PC-9 (cell line): ENCODE measurements at places on chromosomes 16 and 17.

GRCh38 chr16:85136702-85137322 is 24.5 kb upstream of the CIBAR2 start:
- H3K4me3 ChIP-seq: peak overlapping the region; percentile 44; the same call in 1 of the 2 replicates
- H3K27ac ChIP-seq: no peak overlapping the region
- peaks cover 11% of the 10 kb centered on the region; the same call in 1 of the 2 replicates for H3K27me3 ChIP-seq
- peaks cover 8% of the 10 kb centered on the region; the same call in 1 of the 2 replicates for H3K4me1 ChIP-seq
- DNase-seq: no peak

DNA sequence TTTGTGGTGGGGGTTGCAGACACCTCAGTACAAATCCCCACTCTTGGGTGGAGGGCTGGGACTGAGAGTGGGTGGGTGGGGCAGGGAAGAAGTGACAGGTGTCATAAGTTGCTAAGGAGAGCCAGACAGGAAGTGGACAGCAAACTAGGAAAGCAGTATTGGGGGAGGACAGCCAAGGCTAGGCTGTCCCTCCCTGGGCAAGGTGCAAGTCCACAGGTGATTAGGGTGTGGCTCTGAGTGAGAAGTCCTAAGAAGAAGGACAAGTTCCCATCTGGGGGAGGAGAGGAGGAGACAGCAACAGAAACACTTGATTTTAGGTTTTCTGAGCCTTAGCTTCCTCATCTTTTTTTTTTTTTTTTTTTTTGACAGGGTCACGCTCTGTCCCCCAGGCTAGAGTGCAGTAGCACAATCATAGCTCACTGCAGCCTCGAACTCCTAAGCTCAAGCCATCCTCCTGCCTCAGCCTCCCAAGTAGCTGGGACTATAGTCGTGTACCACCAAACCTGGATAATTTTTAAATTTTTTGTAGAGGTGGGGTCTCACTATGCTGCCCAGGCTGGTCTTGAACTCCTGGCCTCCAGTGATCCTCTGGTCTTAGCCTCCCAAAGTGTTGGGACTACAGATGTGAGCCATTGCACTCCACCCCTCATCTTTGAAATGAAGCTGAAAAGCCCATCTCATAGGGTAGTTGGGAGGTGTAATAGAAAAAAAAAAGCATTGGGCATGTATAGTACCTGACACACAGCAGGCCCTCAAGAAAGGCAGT is 2.5 kb downstream of the MAPK3 start:
- no peak overlapping the region for H3K27ac ChIP-seq
- H3K27me3 ChIP-seq: no peaks in the 10 kb centered on the region
- no peak for DNase-seq
- H3K4me3 ChIP-seq: no peak overlapping the region
- peaks cover 37% of the 10 kb centered on the region for H3K4me1 ChIP-seq

- H3K4me1 ChIP-seq: peaks cover 97% of the 10 kb centered on the region
- H3K27me3 ChIP-seq: no peaks in the 10 kb centered on the region
- DNase-seq: peak; percentile 89
- H3K4me3 ChIP-seq: peak within 1 kb of the TSS; percentile 44; the same call in 1 of the 2 replicates
- no peaks in the 10 kb centered on the region for H3K36me3 ChIP-seq
These were observed at the start of gene ADGRG1 for GRCh38 chr16:57628008-57628781. Gene ADGRG1 (plus strand): TSS chr16:57628630. CDS start chr16:57650288, 21,658 bp downstream.

GRCh38 chr16:14505846-14506245 is 124.2 kb downstream of the PARN start:
- no peaks in the 10 kb centered on the region; the same call in 1 of the 2 replicates for H3K36me3 ChIP-seq
- peak overlapping the region; percentile 98 for H3K27ac ChIP-seq
- no peak for DNase-seq
- no peak overlapping the region for H3K4me3 ChIP-seq
- peaks cover 72% of the 10 kb centered on the region for H3K4me1 ChIP-seq

- DNase-seq: no peak
- H3K4me3 ChIP-seq: no peak overlapping the region
- no peaks in the 10 kb centered on the region for H3K4me1 ChIP-seq
- no peak overlapping the region for H3K27ac ChIP-seq
- H3K27me3 ChIP-seq: 0 out of 2 replicates have a peak, but pooled peaks cover 2% of the 10 kb centered on the region
- no peaks in the 10 kb centered on the region for H3K36me3 ChIP-seq
These were observed 22.4 kb downstream of the MIS12 start for GRCh38 chr17:5508810-5509209.

DNA sequence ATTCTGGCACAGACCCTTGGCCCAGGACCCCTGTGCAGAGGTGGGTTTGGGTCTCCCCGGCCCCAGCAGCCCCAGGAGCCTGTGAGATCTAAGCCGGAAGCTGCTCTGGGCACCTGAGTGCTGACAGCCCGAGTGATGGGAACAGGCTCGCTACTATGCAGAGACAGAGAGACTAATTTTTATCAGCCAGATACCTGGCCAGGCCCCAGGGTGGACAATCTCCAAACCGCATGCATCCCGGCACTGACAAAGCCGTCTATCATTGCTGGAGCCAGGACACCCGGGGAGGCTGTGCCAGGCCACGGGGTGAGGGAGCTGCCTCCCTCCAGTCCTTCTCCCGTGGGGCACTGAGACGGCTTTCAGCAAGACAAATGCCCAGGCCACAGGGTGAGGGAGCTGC is 25.0 kb downstream of the CBFA2T3 start:
- no peaks in the 10 kb centered on the region for H3K36me3 ChIP-seq
- no peak overlapping the region for H3K27ac ChIP-seq
- peaks cover 26% of the 10 kb centered on the region for H3K27me3 ChIP-seq
- no peak overlapping the region for H3K4me3 ChIP-seq
- H3K4me1 ChIP-seq: no peaks in the 10 kb centered on the region

- no peaks in the 10 kb centered on the region for H3K36me3 ChIP-seq
- no peak overlapping the region for H3K4me3 ChIP-seq
- no peaks in the 10 kb centered on the region for H3K4me1 ChIP-seq
- no peaks in the 10 kb centered on the region for H3K27me3 ChIP-seq
- H3K27ac ChIP-seq: no peak overlapping the region
- no peak for DNase-seq
These were observed 1.5 kb downstream of the ENPP7 start for GRCh38 chr17:79732254-79732653.

DNA sequence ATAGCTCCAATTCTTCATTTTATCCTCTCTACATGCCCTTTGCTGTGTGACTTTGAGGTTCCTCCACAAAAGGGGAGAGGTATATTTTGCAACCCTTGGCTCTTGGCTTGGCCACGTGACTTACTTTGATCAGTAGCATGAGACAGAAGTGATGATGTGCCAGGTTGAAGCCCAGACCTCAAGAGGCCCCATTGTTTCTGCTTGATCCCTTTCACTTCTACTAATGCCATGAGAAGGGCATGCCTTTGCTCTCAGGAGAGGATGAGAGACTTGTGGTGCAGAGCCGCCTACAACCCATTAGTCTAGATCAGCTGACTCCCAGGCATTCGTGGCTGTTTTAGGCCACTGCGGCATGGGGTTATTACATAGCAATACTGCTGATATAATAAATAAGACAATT is 356.2 kb upstream of the SALL1 start:
- 0 out of 2 replicates have a peak, but pooled peaks cover 3% of the 10 kb centered on the region for H3K27me3 ChIP-seq
- DNase-seq: no peak
- no peak overlapping the region for H3K27ac ChIP-seq
- H3K4me1 ChIP-seq: no peaks in the 10 kb centered on the region
- H3K36me3 ChIP-seq: no peaks in the 10 kb centered on the region

DNA sequence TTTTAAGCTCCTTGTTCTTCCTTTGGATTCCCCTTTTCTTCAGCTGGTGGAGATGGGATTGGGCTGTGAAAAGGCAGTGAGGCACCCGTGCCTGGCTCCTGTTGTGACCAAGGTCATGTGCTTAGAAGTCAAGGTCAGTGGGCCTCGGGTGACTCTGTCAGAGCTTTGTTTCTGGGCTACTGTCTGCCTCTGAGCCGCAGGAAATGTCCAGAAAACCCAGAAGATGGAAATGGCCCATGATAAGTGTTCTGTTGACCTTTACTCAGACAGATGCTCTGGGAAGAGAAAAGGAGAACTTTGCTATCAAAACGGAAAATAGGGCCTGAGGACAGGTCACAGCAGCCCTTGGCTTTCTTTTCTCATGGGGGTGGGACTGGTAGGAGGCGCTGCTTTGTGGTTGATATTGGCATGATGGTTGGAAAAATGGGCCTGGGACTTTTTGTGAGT is 2.9 kb downstream of the ABCC1 start:
- H3K27ac ChIP-seq: peak overlapping the region; percentile 61; the same call in 1 of the 2 replicates
- DNase-seq: no peak
- no peaks in the 10 kb centered on the region for H3K27me3 ChIP-seq
- H3K4me3 ChIP-seq: peak overlapping the region; percentile 96; the same call in 1 of the 2 replicates
- H3K36me3 ChIP-seq: no peaks in the 10 kb centered on the region

- H3K4me1 ChIP-seq: peaks cover 14% of the 10 kb centered on the region
- peak; percentile 45 for DNase-seq
These were observed at the start of gene DYNC1LI2 for GRCh38 chr16:66751303-66751991. Gene DYNC1LI2 (minus strand): TSS chr16:66751609. CDS start chr16:66751591, 18 bp downstream.

- H3K27ac ChIP-seq: no peak overlapping the region
- peak; percentile 7 for DNase-seq
- no peaks in the 10 kb centered on the region for H3K36me3 ChIP-seq
- no peak overlapping the region for H3K4me3 ChIP-seq
- H3K4me1 ChIP-seq: no peaks in the 10 kb centered on the region
These were observed 119.7 kb upstream of the MYOCD start for GRCh38 chr17:12545877-12546513.

DNA sequence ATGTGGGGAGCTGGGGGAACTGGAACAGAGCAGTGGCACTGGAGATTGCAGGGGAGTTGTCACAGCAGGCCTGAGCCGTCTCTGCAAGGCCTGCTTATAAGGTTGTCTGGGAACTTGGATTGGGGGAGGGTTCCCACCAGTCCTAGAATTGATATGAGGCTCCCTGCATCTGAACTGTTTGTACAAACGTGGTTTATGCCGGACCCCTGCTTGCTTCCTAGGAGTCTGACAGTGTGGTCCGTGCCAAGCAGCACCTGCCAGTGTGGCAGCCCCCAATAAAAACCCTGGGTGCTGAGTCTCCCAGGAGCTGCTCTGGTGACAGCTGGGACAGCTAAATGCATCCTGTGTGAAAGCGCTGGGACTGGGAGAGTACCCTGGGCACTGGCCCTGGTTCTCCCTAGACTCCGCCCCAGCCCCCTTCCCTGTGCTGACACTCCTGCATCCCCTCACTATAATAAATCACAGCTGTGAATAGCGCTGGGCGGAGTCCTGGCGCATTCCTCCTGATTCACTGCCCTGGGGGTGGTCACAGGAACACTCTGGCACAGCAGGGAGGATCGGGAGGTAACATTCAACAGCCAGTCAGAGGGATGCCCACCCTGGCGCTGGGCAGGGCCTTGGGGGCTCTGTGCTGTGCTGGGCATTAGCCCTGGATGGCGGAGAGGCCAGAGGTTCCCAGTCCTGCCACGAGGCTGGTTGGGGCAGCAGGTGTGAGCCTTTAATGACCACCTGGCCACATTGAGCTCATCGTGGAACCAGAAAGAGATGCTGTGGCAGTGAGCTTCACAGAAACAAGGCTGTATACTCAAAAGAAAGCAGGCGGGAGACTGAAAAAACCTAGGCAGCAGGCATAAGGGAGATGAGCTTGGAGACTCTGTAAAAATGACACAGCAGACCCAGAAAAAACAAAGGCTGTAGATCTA is 45.6 kb downstream of the RMI2 start:
- H3K36me3 ChIP-seq: no peaks in the 10 kb centered on the region
- no peak overlapping the region for H3K4me3 ChIP-seq
- no peaks in the 10 kb centered on the region for H3K27me3 ChIP-seq
- H3K4me1 ChIP-seq: 0 out of 2 replicates have a peak, but pooled peaks cover 5% of the 10 kb centered on the region
- no peak overlapping the region for H3K27ac ChIP-seq

- H3K4me3 ChIP-seq: peak overlapping the region; percentile 67
- peak overlapping the region; percentile 56 for H3K27ac ChIP-seq
- H3K27me3 ChIP-seq: no peaks in the 10 kb centered on the region
- H3K36me3 ChIP-seq: 0 out of 2 replicates have a peak, but pooled peaks cover 3% of the 10 kb centered on the region
- peaks cover 26% of the 10 kb centered on the region for H3K4me1 ChIP-seq
These were observed 3.6 kb downstream of the C17orf58 start for GRCh38 chr17:67992548-67993152.

GRCh38 chr17:1169929-1170312 is 9.9 kb downstream of the ABR start:
- no peaks in the 10 kb centered on the region for H3K4me1 ChIP-seq
- H3K4me3 ChIP-seq: no peak overlapping the region
- H3K27ac ChIP-seq: no peak overlapping the region
- H3K36me3 ChIP-seq: no peaks in the 10 kb centered on the region
- peak; percentile 6 for DNase-seq

- peaks cover 6% of the 10 kb centered on the region; the same call in 1 of the 2 replicates for H3K4me1 ChIP-seq
- H3K27me3 ChIP-seq: peaks cover 65% of the 10 kb centered on the region
- no peak overlapping the region for H3K4me3 ChIP-seq
- DNase-seq: no peak
These were observed 29.4 kb downstream of the CACNA1H start for GRCh38 chr16:1182316-1182671.

GRCh38 chr17:6712058-6712853 is 913 bp downstream of the SLC13A5 start:
- H3K4me1 ChIP-seq: no peaks in the 10 kb centered on the region
- H3K36me3 ChIP-seq: no peaks in the 10 kb centered on the region
- no peak overlapping the region for H3K27ac ChIP-seq
- H3K27me3 ChIP-seq: no peaks in the 10 kb centered on the region

GRCh38 chr16:4481526-4481925 is 5.3 kb downstream of the HMOX2 start:
- no peak overlapping the region for H3K4me3 ChIP-seq
- H3K27ac ChIP-seq: no peak overlapping the region
- peaks cover 10% of the 10 kb centered on the region for H3K4me1 ChIP-seq

GRCh38 chr16:84299734-84300440 is 5.2 kb downstream of the WFDC1 start:
- no peaks in the 10 kb centered on the region for H3K4me1 ChIP-seq
- peaks cover 27% of the 10 kb centered on the region for H3K27me3 ChIP-seq
- no peak overlapping the region for H3K27ac ChIP-seq
- no peak for DNase-seq
- no peaks in the 10 kb centered on the region for H3K36me3 ChIP-seq
- H3K4me3 ChIP-seq: no peak overlapping the region

DNA sequence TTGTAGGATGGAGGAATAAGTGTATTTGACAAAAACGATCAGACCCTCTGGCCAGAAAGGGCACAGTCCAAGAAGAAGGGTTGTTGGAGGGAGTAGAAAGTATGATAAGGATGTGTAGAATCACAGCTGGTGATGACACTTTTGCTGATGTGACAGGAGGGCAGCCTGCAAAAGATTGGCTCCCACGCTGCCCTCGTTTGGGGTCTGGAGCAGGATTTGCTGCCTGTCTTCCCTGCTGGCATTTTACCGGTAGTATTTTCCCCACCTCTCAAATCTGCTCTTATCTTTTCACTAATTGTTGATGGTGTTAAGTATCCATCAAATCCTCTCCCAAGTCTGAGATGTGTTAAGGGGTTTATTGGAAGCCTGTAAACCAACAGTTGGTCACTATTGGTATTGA is 208.8 kb downstream of the CCDC182 start:
- peaks cover 2% of the 10 kb centered on the region; the same call in 1 of the 2 replicates for H3K27me3 ChIP-seq
- H3K4me1 ChIP-seq: no peaks in the 10 kb centered on the region
- DNase-seq: no peak
- H3K4me3 ChIP-seq: no peak overlapping the region
- H3K27ac ChIP-seq: no peak overlapping the region

DNA sequence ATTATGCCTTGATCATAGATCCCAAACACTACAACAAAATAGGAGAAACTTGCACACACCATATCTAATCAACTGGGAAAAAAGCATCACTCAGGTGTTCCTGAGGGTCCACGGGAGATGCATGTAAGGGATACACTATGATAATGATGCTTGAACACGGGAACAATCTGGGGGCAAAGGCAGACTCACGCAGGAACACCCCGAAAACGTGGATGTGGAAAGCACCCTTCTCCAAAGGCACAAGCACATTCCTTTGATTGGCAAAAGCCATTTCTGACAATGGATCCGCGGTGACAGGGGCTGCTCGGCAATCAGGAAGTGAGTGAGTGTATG is 1.3 kb downstream of the ZNF652 start:
- no peaks in the 10 kb centered on the region for H3K27me3 ChIP-seq
- peaks cover 34% of the 10 kb centered on the region for H3K4me1 ChIP-seq
- H3K4me3 ChIP-seq: peak overlapping the region; percentile 84
- no peaks in the 10 kb centered on the region for H3K36me3 ChIP-seq
- peak overlapping the region; percentile 16; the same call in 1 of the 2 replicates for H3K27ac ChIP-seq
